ENCODE measurements at places on chromosomes 1 and 21.
A peak's percentile ranks its signal among the peaks of the same experiment; 100 is the strongest.

GRCh38 chr1:60809204-60809980, 273.0 kb upstream of the NFIA start:
- peak; percentile 74 for DNase-seq

DNA sequence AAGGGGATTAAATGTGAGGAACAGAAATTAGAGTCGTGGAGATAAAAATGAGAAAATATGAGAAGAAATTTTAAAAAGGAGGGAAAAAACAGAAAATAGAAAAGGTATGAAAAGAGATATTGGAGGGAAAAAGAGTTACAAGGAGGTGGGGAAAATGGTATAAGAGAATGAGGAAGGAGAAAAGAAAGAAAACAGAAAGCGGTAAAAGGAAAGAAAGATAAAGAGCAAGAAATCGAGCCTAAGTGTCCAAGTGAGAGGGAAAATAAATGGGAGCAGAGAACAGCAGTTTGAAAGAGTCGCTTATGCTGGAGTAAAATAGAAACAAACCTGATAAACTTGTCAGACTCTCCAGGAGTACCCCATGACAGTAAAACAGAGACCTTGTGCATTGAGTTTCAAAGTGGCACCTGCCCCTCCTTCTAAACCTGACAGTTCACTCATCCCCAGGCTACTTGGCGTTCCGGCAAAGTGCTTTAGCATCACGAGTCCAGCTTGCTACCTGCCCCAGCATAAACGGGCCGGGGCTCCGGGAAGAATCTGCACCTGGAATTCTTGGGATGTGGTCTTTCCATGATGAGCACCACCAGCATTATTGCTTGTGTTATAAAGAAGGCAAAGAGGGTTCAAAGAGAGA, 585 bp downstream of the NEGR1 start:
- DNase-seq: peak; percentile 55

DNA sequence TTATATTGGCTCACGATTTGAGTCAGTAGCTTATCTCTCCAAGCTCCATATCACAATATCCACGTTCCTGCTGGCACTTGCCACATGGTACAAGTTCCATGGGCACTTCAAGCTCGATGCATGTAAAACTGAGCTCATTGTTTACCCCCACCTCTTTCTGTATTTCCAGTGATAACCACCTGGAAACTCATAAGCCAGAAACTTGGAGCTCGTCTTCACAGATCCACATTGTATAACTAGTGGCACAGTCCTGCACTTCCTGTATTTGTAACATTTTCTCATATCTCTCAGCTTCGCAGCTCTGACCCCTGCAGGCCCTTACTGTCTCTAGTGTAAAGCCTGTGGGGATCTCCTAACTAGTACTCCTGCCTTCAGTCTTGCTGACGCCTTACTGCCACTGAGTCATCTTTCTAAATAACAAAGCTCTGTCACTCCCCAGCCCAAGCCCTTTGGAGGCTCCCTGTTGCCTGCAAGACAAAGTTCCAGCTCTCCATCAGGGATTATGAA, 6.5 kb upstream of the C2CD4D start:
- no peak for DNase-seq

DNA sequence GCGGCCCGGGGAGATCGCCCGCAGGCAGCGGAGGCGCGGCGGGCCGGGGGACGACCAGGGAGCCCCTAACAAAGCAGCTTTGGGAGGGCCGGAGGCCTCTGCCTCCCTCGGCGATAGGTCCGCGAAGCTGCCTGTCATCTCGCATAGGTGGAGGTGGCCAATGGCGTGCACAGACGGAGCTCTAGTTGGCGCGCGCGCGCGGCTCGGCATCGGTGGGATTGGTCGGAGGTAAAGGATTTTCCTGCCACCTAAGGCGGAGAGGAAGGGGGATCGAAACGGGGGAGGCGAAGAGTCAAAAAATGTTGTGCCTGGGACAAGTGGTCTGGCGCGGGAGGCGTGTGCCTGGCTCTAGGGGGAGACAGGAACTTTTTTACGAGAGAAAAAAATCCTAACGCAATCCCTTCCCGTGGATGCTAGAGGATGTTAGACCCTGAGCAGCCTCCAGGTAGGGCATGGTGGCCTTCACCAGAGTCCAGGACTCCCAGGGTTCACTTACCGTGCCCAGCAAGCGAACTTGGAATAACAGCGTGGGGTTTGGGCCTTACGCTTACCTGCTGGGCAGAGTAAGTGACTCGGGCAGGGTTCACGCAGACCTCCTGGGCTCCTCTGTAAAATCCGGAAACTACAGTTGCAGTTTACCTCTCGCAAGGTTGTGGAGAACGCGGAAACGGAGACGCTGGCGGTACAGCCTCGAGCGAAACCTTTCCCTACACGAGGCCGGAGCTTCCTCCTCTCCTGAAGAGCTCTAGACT, 99.9 kb upstream of the SOD1 start:
- peak; percentile 97 for DNase-seq

- no peak for DNase-seq
Measured at GRCh38 chr1:29084196-29084521, 39.5 kb downstream of the TMEM200B start.

DNA sequence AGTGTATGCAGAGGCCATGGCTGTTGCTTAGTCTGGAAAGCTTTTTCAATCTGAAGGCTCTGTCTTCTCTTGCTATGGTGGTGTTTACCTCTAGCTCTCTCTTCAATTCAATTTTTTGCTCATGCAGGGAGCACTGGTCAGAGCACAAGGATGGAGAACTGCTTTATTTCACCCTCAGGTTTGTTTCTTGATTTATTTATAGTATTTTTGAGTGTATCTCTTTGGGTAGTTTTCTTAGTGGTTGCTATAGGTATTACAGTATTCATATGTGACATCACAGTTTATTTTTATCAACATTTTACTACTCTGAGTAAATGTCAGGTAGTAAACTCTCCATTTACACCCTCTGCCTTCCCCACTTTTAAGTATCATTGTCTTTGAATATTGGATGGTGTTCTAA, 147.9 kb downstream of the RASAL2 start:
- no peak for DNase-seq

DNA sequence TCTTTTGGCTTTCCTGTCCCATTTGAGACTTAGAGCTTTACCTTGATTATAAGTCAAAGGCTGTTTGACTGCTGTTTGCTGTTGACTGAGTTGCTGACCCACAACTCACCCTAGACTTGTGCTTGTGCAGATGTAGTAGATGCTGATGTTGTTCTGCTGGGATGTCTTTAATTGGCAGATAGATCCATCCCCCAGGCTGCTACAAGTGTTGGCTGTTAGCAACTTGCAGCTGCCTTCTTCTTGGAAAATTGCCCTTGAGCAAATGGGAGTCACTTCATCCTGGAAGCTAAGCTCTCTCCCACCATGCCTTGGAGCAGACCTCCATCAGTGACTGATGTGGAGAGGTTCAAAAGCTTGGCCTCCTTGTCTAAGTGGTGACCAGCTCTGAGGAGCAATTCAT, 139.3 kb upstream of the KIAA0040 start:
- DNase-seq: no peak

DNA sequence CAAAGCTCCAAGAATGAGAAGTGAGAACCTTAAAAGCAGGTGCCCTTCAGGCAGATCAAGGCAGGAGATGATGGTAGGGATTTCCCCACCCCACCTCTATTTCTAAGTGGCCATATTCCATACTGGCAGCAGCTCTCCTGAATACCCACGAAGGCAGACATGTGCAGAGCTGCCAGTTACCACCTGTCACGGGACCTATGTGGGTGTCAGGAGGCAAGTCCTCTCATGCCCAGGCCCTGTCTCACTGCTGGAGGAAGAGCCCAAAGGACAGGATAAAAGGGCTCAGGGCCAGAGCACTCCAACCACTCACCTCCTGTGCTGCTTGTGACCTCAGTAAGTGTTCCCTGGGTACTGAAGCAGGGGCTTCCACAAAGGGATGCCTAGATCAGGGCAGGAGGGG, 721 bp upstream of the LCE1B start:
- no peak for DNase-seq

DNA sequence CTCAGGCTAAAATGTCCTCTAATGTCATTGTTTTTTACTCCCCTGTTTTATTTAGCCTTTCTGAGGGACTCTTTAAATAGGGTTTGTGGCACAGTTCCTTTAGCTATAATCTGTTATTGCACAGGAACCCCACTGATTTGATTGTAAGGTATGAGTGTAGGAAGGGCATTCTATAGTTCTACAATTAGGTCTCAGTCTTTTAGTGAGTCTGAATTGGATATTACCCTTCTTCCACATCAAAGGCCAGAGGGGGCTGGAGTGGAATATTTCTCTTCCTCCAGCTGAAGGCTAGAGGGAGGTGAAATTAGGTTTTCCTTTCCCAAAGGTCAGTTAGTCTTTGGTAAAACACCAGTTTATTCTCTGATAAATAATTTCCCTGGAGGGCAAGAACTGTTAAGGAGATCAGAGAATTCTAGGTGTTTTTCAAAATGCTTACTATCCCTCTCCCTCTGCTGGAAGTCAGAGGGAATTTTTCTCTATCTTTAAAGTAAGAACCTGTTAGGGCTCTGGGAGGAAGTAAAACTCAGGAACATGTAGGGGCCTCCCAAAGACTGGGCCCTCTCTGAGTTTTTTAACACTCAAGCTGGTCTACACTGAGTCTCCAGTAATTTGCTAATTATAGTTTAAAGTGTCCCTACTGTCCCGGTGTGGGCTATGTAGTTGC, 176.3 kb upstream of the ZNHIT6 start:
- peak; percentile 7 for DNase-seq

DNA sequence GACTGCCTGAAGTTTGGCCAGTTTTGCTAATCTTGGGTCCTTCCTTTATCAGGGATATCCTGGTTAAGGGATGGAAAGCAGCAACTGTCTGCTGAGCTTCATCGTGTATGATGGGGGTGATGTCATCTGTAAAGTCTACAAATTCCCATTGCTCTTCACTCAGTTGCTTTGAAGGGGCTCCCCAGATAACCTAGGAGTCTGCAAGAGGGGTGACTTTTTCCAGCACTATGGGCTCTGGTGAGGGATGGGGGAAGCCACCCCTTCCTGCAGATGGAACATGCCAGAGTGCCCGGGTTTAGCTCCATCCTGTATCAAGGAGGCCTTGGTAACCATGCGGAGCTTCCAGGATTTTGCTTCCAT, 28.4 kb downstream of the EDARADD start:
- no peak for DNase-seq

GRCh38 chr1:43970502-43970901, 692 bp downstream of the DPH2 start:
- no peak for DNase-seq

DNA sequence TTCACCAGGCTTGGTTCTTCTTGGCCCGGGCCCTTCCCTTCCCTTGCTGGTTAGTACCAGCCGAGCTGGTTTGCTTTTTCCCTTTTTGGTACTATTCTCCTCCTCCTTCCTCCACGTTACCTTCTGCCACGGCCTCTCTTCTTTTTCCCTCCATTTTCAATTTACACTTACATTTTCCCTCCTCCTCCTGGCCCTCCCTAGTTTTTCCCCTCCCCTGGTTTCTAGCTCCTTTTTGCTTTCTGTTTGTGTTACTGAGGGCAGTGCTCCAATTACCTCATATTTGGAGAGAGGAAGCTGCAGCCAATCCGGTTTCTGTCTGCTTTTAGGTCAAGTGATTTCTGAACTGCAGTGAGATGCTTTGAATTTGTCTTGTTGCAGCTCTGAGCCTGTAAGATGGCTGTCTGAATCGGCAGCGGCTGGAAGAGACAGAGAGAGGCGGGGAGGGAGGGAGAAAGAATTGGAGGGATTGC, 63.7 kb downstream of the MACF1 start:
- DNase-seq: peak; percentile 95

- peak; percentile 3 for DNase-seq
Measured at GRCh38 chr1:169049258-169049938, 57.1 kb upstream of the ATP1B1 start.

DNA sequence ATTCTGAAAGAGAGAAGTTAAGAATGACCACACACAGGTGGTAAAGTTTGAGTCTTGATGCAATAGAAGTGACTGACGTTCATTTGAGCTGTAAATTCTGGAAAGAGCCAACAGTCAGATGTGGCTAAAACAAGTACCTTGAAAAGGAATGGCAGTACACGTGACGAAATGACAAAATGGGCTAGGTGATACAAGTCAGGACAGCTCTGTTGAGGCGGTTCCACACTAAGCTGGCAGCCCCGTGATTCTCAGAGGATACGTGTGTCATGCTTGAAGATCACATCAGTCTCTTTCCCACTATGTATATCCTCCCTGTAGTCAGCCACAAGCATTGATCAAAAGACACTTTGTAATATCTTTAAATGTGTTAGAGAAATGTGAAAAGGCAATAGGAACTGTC, 881.3 kb upstream of the ADGRL2 start:
- DNase-seq: no peak

DNA sequence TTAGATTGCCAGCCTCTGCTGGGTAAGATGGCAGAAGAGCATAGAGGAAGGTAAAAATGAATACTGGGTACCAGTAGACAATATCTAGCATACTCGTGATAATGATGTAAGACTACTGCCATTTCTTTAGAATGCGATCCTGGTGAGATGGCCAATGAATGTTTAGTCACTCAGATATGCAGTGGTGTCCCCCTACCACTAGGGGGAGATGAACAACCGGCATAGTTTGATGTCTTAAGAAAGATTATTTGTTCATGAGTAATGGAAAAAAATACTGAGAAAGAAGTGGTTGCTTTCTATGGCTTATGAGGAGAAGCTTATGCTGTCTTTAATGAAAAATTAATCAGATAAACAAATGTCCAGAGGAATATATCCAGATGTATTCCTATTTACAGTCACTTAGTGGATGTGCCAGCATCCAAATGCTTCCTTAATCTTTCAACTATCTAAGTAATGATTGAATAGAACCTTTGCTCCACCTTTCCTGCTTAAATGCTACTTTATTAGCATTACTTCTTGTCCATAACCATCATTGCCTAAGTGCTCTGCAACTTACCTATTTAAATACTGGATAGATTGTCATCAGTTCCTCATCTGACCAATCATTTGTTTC, 256.6 kb downstream of the ST6GALNAC3 start:
- DNase-seq: peak; percentile 71

DNA sequence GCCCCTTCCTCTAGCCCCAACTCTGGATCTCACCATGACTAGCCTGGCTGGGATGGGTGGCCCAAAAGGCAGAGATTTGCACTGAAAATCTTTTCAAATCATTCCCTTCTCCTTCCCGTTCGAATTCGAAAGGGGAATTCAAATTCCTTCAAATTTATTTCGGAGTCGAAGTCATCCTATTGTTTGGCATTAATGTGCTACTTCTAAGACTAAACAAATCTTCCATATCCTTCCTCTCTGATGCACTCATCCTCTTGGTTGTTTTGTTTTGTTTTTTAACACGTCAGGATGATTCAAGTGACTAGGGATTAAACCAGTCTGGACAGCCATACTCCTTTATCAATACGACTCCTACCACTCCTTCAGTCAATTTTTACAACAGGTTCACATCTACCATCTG, 95.5 kb upstream of the SGIP1 start:
- no peak for DNase-seq

- DNase-seq: no peak
Measured at GRCh38 chr1:172293429-172293828, 127.1 kb upstream of the C1orf105 start.
